CD4-positive, alpha-beta memory T cell (primary cell): ENCODE measurements at places on chromosomes 2 and 18. TPM values are rescaled to one million over a fixed set of nuclear protein-coding genes. Genes with fewer than 3 reads are reported as not detected.

Gene CPLX4
- not detected for total RNA-seq

Gene RMND5A
- 37.4 TPM for total RNA-seq

Gene CAVIN2
- not detected for total RNA-seq

Gene PTH2R
- total RNA-seq = 0.17 TPM

Gene BOLL
- not detected for total RNA-seq

Gene FN1
- total RNA-seq = not detected

Gene CENPA
- total RNA-seq = 0.32 TPM

Gene PLA2R1
- total RNA-seq = not detected

Gene GULP1
- not detected for total RNA-seq
